ENCODE measurements at places on chromosomes 5 and 9.

DNA sequence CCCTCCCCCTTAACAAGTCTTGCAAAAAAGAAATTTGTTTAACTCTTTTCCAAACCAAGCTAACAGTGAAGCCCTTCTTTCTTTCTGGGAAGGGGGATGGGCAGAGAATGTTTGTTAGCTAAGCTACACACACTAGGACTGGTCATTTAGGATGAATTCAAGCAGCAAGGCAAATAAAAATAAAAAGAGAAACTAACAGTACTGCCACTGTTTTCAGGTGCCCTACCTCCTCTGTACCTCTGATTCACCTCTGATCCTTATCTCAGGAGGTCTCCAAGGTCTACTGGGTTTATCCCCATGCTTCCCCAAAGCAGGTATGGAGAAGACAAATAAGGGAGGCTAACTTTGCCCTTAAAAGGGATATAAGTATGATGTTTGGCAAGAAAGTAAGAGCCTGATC lies 52.9 kb downstream of the ELL2 start:
- DNase-seq = no peak

DNA sequence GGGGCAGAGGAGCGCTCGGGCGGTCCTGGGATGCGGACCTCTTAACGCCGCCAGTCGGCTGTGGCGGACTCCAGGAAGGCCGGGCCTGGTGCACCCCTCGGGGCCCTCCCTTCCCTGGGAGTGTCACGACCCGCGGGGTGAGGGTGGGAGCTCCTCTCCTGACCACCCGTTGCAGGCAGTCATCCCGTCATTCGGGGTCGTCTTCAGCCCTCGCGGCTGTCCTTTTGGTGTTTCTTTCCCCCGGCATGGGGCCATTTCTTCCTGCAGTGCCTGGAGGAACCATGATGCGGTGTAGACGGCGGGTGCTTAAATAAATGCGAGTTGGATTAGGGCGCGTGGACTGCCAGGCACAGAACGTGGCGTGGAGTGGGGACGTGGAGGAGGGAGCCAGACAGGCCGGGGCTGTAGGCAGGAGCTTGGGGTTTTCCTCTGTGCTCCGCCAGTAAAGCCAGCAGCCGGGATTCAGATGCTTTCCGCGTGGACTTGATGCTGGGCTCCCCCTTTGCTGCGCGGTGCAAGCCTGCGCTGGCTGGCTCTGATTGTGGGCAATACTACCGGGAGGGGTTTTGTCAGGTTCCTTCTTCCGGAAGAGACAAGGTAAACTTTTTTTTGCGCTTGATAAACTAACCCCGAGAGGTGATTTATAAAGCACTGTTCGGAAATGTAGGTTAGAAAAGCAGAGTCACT lies 868 bp downstream of the KDM4C start:
- DNase-seq = peak; percentile 41

GRCh38 chr9:121637713-121638220 lies 13.7 kb upstream of the DAB2IP start:
- no peak for DNase-seq

- DNase-seq = no peak
Measured at GRCh38 chr9:129201866-129202265, 23.8 kb upstream of the IER5L start.

DNA sequence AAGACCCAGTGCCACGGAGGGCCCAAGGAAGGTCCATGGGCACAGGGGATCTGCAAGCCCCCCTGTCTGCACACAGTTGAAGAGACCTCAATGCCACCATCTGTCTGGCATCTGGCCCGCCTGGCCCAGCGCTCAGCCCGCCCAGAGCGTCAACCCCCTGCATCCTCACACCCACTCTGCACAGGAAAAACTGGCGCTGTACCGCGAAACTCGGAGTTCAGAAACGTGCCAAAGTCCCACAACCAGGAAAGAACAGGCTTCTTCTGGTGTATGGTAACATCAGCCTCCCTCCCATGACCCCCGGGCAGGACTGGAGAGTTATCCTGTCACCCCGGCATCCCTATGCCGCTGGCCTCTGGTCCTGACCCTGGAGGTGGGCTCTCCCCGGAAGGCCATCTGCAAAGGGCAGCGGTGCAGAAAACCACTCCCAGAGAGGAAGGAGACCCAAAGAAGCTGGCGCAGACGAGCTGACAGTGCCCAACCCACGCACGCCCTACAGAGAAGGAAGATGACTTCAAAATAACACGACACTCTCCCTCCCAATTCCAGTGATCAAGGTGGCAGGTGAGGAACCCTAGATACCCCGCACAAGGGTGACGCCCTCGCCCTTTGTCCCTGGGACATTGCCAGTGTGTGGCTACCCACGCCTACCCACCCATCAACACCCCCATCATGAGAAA lies 18.9 kb downstream of the VAV2 start:
- no peak for DNase-seq

- DNase-seq = no peak
Measured at GRCh38 chr5:74587300-74587699, 53.2 kb downstream of the ENC1 start.

- no peak for DNase-seq
Measured at GRCh38 chr9:1458503-1458902, 408.3 kb downstream of the DMRT2 start.

DNA sequence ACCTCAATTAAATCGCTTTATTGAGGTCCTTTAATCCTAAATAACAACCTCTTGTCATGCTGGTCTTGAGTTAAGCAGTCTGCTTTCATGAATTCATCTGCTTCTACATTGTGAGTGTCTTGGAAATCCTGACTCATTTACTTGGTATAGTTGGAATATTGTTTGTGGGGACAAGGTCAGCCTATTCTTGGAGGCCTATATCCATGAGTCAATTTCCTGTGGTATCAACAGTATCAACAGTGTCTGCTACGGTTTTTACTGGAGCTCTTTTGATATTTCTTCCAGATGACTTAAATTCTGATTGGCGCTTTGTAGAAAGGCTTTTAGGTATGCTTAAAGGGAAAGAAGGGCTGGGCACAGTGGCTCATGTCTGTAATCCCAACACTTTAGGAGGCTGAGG lies 71.2 kb upstream of the PARP8 start:
- peak; percentile 64 for DNase-seq

DNA sequence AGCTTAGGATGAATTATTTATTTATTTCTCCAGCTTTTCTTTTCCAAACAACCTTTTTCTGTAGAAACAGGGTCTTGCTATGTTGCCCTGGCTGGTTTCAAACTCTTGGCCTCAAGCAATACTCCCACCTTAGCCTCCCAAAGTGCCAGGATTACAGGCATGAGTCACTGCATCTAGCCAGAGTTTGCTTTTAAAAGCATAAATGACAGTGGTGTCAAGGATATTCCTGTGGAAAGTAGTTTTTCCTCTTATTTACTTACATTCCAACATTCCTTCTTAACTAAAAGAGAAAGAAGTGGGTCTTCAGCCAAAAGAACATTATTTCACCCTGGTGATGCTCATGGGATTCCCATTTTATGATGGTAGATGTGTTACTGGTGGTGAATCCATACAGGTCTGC lies 62.4 kb downstream of the GRIA1 start:
- no peak for DNase-seq

GRCh38 chr5:172770374-172770674 lies 671 bp downstream of the DUSP1 start:
- DNase-seq = no peak

DNA sequence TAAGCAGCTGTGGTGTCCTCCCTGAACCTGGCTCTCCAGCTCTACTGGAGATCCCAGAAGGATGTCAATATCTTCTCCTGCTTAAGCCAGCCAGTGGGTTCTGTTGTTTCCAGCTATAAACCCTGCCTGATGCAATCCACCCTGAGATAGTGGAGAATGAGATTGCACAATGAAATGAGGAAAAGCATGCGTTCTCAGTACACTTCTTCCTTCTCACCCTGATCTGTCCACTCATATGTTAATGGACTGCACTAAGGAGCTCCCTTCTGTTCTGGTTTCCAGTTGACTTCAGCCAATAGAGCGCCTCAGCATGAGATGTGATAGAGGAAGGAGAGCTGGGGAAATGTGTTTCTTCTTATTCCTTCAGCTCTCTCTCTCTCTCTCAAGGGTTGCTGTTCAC lies 40.0 kb upstream of the CDH6 start:
- DNase-seq = peak; percentile 15

DNA sequence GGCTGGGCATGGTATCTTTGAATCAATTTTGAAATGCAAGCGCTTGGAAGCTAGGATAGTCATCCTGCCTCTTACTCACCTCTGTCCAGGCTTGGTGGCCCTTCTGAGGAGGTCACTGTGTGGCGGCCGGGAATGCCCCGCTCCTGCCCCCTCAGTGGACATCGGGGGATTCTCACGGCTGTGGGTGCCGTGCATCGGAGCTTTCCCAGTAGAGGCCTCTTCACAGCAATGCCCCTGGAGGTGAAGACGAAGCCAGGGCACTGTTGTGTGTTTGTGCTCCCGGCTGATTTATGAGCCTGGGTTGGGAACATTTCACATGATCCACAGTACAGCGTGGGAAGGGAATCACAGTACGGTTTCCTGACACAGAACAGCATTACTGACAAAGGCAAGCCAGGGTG lies 147.5 kb downstream of the NXNL2 start:
- DNase-seq = no peak

DNA sequence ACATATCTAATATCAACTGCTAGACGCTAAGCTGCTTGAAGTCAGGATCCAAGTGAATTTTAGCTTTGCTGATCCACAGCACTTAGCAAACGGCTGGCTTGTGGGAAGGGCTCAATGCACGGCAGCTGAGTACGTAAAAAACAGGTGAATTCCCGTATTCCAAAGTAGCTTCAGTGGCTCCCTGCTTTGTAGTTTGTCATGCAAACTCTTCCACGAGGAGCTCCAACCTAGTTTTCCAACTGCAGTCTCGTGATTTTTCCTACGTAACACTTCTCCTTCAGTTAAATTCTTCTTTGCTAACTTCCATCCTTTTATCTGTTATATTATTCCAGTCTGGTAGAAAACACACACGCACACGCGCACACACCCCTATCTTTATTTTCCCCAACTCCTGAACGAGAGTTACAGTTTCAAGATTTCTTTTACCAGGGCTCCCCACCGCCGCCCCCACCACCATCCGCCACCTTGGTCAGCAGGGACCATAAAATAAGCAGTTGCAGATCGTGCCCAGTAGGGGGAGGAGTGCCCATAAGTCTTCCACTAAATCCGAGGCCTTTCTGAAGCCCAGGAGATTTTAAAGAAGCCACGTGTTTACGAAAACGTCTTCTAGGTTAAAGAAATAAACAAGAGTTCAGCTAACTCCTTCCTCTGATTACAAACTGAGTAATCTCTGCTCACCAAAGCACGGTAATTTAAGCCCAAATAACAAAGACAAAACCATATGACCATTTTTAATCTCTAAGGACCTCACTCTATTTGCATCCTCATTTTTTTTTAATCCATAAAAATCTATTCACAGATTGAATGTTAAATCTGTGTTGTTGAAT lies 34.8 kb upstream of the TRIO start:
- DNase-seq = peak; percentile 91

GRCh38 chr9:132384376-132384775 lies 22.3 kb downstream of the TTF1 start:
- no peak for DNase-seq

- DNase-seq = no peak
Measured at GRCh38 chr5:27191786-27192510, 153.6 kb upstream of the CDH9 start.

GRCh38 chr5:159906943-159907342 lies 9.3 kb upstream of the ADRA1B start:
- no peak for DNase-seq
